ENCODE measurements at places on chromosomes 5 and 9. TPM values are rescaled to one million over a fixed set of nuclear protein-coding genes. Genes with fewer than 3 reads are reported as not detected.

- no peaks in the 10 kb centered on the region for H3K36me3 ChIP-seq
- H3K27ac ChIP-seq = no peak overlapping the region
- DNase-seq = peak; percentile 58
- peaks cover 98% of the 10 kb centered on the region for H3K27me3 ChIP-seq
- H3K4me3 ChIP-seq = no peak overlapping the region
Observed at GRCh38 chr9:124022201-124023121, 10.9 kb downstream of the LHX2 start.

GRCh38 chr5:123936548-123936947 is 424.6 kb downstream of the CSNK1G3 start:
- H3K4me1 ChIP-seq = no peaks in the 10 kb centered on the region
- H3K27me3 ChIP-seq = no peaks in the 10 kb centered on the region
- peaks cover 28% of the 10 kb centered on the region for H3K36me3 ChIP-seq
- DNase-seq = no peak
- H3K4me3 ChIP-seq = no peak overlapping the region

GRCh38 chr5:93409691-93410090 is 171.3 kb downstream of the NR2F1-AS1 start:
- H3K27me3 ChIP-seq = no peaks in the 10 kb centered on the region
- no peak for DNase-seq
- H3K4me3 ChIP-seq = no peak overlapping the region
- peaks cover 6% of the 10 kb centered on the region for H3K36me3 ChIP-seq
- H3K4me1 ChIP-seq = peaks cover 42% of the 10 kb centered on the region
- peak overlapping the region; percentile 30 for H3K27ac ChIP-seq

DNA sequence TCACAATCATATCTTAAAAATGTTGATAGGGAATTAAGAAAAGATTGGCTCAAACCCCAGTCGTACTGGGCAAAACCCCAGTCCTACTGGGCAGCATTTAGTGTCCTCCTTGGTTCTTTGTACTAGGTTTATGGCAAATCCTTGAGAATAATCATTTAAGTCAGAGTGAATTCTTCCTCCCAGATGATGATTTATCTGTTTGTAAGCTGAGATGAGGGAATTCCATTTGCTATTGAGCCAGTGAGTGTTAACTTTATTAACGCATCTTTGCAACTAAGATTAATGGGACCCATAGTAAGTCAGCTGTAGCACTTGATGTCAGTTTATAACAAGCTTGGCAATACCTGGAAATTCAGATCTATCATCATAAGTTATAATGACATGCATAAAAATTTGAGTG is 821.8 kb upstream of the DMAC1 start:
- no peak for DNase-seq
- H3K4me1 ChIP-seq = no peaks in the 10 kb centered on the region
- no peaks in the 10 kb centered on the region for H3K36me3 ChIP-seq
- no peaks in the 10 kb centered on the region for H3K27me3 ChIP-seq

DNA sequence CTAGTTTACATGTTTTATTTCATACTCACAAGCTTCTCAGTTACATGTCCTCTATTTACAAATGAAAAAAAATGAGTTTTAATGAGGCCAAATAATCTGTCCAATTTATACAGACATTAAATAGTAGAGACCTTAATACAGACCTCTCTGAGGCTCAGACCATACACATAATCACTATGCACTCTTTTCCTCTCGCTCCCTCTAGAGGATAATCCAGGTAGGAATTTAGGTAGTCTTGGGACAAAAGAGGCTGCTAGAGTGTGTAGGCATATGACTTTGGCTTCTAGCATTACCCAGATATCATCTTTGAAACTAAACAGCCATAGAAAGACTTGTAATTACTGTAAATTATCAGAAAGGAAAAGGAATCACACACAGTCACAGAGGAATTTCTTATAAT is 444.7 kb downstream of the HINT1 start:
- no peak for DNase-seq
- H3K36me3 ChIP-seq = no peaks in the 10 kb centered on the region
- H3K27ac ChIP-seq = no peak overlapping the region
- H3K4me1 ChIP-seq = peaks cover 3% of the 10 kb centered on the region
- no peak overlapping the region for H3K4me3 ChIP-seq

GRCh38 chr9:136058801-136059302 is 36.2 kb downstream of the NACC2 start:
- no peaks in the 10 kb centered on the region for H3K36me3 ChIP-seq
- H3K27me3 ChIP-seq = no peaks in the 10 kb centered on the region
- no peak overlapping the region for H3K4me3 ChIP-seq
- H3K27ac ChIP-seq = no peak overlapping the region
- no peak for DNase-seq

DNA sequence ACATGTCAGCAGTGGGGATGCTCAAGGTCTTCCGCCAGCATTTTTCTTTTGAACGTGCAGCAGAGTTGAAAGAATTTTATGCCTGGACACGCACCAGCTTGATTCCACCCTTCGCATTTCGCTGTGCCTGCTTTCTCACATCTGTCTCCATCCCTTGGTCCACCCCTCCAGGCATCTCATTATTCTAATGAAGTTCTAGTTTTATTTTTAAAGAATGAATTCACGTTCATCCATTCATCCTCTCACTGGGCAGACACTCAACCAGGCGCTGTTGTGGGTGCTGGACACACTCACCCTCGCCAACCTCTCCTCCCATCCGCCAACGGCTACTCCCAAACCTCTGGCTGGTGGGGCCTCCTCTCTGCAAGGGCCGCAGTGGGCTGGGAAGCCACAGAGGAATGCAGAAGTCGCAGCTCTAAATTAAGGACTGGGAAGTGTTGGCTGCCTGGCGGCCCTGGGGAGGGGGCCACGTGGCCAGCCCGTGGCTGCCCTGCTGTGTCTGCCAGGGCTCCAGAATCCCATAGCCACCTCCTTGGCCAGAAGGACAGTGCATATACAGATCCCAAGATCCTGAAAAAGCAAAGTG is 6.7 kb downstream of the SUSD3 start:
- H3K36me3 ChIP-seq = no peaks in the 10 kb centered on the region
- no peak overlapping the region for H3K27ac ChIP-seq
- peaks cover 5% of the 10 kb centered on the region for H3K27me3 ChIP-seq

DNA sequence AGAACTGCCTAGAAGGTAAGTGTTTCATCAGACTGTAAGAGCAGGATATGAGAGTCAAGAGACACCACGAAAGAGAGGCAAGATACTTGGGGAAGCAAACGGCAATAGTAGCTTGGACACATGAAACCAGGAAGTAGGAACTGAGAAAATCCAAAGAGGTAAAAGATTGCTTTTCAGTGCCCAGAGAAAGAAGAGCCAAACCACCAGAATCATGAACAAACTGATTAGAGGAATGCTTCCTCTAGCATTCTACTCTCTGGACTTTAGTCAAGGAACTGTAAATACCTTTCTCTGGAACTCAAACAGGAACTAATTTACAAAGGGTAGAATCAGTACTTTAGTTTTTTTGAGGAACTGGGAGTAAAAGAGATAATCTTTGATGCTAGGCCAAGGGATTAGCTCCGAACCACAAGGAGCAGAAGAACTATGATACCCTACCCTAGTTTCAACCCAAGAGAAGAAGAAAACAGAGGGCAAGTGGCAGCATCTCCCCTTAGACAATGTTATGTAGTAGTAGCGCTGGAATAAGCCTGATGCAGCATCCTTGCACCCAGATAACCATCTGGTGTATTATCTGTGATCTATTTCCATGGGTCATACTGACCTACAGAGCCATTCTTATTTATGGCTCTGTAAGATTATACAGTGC is 41.3 kb downstream of the EFCAB9 start:
- no peak overlapping the region for H3K27ac ChIP-seq
- no peak overlapping the region for H3K4me3 ChIP-seq
- DNase-seq = no peak

DNA sequence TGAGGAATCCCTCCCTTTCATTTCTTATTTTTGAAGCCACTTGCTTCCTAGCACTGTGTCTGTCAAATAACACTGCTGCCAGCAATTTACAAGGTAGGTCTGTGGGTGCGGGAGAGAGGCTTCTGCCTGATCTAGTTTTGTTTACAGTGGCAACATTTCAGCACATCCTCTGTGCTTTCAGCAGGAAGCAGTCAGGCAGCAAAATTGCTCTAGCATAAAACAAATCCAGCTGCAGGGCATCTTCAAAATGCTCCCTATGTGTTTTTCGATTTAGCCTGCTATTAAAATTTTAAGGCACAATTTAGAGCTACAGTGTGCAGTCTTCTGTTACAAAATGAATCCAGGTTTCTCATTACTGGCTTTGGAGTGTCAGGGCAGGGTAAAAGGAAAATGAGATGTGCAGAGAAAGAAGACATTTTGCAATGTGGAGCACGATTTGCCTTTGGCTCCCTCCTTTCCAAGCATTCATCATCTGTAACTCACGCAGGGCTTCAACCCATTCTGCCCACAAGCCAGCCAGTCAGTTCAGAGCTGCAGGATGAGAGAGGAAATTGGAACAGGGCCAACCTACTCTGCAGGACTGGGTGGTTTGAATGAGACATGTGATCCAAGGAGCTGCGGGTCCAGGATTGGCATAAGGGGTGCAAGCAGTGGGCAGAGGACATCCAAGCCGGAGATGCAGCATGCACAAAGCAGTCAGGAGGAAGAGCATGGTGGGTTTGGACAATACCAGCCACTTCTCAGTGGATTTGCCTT is 143.4 kb upstream of the APC start:
- H3K27me3 ChIP-seq = peaks cover 9% of the 10 kb centered on the region
- H3K4me3 ChIP-seq = no peak overlapping the region
- H3K27ac ChIP-seq = no peak overlapping the region
- no peak for DNase-seq
- H3K36me3 ChIP-seq = no peaks in the 10 kb centered on the region

GRCh38 chr9:134860510-134860909 is 20.1 kb upstream of the FCN2 start:
- no peaks in the 10 kb centered on the region for H3K36me3 ChIP-seq
- no peak overlapping the region for H3K4me3 ChIP-seq
- no peak for DNase-seq
- H3K4me1 ChIP-seq = no peaks in the 10 kb centered on the region

- H3K4me1 ChIP-seq = peaks cover 47% of the 10 kb centered on the region
- H3K27me3 ChIP-seq = peaks cover 24% of the 10 kb centered on the region
- H3K27ac ChIP-seq = no peak overlapping the region
- H3K4me3 ChIP-seq = peak overlapping the region; percentile 88
Observed at GRCh38 chr5:177498013-177498787, 796 bp upstream of the PDLIM7 start.

- peaks cover 9% of the 10 kb centered on the region for H3K27me3 ChIP-seq
- H3K4me3 ChIP-seq = no peak overlapping the region
- no peak for DNase-seq
- H3K27ac ChIP-seq = no peak overlapping the region
Observed at GRCh38 chr5:10457682-10458574, 16.2 kb downstream of the ROPN1L start.

GRCh38 chr9:97804059-97804365 is 49.0 kb upstream of the FOXE1 start:
- peak overlapping the region; percentile 77 for H3K4me3 ChIP-seq
- no peak overlapping the region for H3K27ac ChIP-seq
- peaks cover 79% of the 10 kb centered on the region for H3K27me3 ChIP-seq
- DNase-seq = no peak
- no peaks in the 10 kb centered on the region for H3K4me1 ChIP-seq

DNA sequence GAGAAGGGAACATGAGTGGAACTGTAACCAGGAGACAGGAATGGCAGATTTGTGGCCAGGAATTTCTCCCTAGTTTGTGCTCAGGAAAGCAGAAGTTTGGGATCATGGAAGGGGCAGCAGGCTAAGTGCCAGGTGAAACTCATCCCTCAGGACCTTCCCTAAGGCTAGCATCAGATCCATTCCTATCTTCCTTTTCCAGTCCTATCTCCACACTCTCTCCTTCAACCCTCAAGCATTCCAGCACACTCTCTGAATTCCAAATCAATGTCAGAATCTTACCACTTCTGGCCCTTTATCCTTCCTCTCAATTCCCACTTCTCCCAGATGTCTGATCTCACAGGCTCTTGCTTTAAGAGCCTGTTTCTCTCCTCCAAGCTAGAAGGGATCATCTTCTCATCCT is 53.2 kb upstream of the GRIA1 start:
- no peaks in the 10 kb centered on the region for H3K4me1 ChIP-seq
- no peaks in the 10 kb centered on the region for H3K36me3 ChIP-seq
- H3K4me3 ChIP-seq = no peak overlapping the region
- DNase-seq = no peak
- H3K27me3 ChIP-seq = no peaks in the 10 kb centered on the region

GRCh38 chr5:72180925-72181324 is 73.7 kb downstream of the MAP1B start:
- no peaks in the 10 kb centered on the region for H3K27me3 ChIP-seq
- peak overlapping the region; percentile 61 for H3K4me3 ChIP-seq
- H3K27ac ChIP-seq = no peak overlapping the region
- DNase-seq = no peak
- H3K4me1 ChIP-seq = peaks cover 83% of the 10 kb centered on the region
- peaks cover 12% of the 10 kb centered on the region for H3K36me3 ChIP-seq

GRCh38 chr5:37838933-37839341 is 904 bp downstream of the GDNF start:
- no peaks in the 10 kb centered on the region for H3K36me3 ChIP-seq
- peaks cover 27% of the 10 kb centered on the region for H3K4me1 ChIP-seq
- H3K27me3 ChIP-seq = peaks cover 90% of the 10 kb centered on the region
- peak overlapping the region; percentile 84 for H3K4me3 ChIP-seq
- DNase-seq = no peak

DNA sequence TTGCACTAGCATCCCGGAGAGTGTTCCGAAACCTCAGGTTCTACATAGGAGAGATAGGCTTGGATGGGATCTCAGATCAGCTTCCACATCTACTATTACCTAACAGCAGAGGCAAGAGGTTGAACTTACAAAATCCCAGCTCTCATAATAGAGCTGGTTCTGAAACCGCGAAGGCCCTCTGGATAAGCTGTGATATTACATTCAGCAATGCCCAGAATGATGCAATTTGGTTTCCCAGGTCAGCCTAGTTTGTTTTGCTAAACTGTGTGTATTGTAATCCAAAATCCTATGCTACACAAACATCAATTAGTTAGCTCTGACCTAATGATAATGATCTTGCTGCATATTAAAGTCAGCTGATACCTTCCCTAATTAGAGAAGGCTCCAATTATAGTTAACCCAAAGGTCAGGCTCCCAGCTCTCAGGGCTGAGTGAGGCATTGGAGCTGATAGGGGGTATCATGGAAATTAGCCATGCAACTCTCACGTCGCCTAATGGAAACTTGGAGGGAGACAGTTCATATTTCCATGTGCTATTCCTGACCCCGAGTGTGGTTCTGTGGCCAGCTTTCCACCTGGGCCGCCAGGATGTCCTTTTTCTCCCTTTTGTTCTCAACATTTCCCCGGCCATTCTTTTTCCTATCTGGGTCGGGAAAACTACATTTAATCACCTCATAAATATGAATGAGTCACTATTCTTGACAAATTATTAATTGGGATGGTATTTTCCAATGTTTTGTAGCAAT is 278.4 kb upstream of the IRX1 start:
- H3K36me3 ChIP-seq = peaks cover 6% of the 10 kb centered on the region
- H3K4me1 ChIP-seq = no peaks in the 10 kb centered on the region
- no peak for DNase-seq
- no peaks in the 10 kb centered on the region for H3K27me3 ChIP-seq
- H3K4me3 ChIP-seq = no peak overlapping the region

Gene SPOCK1
- 75.6 TPM for total RNA-seq

Gene CCNI2
- total RNA-seq = not detected

Gene C5orf52
- total RNA-seq = not detected

Gene LHX3
- not detected for total RNA-seq

Gene SPINK13
- not detected for total RNA-seq

Gene FBN2
- 58.3 TPM for total RNA-seq

Gene P4HA2
- total RNA-seq = 11.3 TPM

Gene SLC44A1
- total RNA-seq = 13.9 TPM

Gene GAPT
- total RNA-seq = not detected

Gene SURF1
- 32.0 TPM for total RNA-seq

All from neural crest cell (in vitro differentiated cells).